ENCODE measurements at places on chromosomes 7 and 10. TPM values are rescaled to one million over a fixed set of nuclear protein-coding genes. Genes with fewer than 3 reads are reported as not detected.

DNA sequence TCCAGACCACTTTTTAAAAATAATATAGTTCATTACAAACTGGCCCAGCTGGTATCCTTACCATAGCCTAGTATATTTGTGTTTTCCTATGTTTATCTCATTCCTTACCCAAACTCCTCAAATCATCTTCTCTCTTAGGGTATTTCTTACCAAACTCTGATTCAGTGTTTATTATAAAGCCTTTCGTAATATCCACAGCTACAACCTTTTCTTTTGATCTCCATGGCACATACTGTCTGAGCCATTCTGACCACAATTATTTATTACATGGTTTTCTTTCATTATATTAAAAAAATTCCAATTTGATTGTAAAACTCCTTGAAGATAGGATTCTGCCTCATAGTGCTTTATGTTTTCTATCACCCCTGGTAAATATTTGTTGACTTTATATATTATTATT is 94.2 kb downstream of the LRMDA start:
- DNase-seq, result no peak

DNA sequence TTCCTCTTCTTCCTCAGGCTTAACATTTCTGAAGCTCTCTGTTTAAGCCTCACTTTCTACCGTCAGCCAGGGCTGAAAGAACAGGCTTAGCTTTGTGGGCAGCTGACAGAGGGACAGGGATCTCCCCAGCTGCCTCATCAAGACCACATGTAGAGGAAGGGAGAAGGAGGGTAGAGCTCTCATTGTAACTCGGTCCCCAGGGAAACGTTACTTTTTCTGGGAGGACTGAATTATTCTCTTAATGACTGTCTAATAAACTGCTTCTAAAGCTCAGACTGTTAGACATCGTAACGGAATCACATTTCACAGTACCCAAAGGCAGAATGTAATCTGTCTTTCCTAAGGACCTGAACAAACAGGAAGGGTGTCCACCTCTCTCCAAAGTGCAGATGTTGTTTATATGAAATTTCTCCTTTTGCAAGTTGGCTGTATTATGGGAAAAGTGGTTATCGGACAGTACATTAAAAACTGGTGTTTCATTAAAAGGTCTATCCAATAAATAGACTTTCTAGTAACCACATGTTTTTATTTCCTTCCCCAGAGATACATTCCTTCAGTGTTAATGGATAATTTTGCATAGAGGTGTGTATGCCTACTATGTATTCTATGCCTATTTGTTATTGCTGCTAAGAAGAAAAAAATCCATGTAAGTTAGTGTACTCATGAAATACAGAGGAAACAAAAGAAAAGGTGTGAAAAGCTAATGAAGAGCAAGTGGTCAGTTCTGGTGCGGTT is 144.2 kb downstream of the CTTNBP2 start:
- no peak for DNase-seq

- DNase-seq, result no peak
Observed at GRCh38 chr10:8544057-8544380, 489.5 kb downstream of the GATA3 start.

- DNase-seq, result no peak
Observed at GRCh38 chr10:13959443-13960359, 371.0 kb downstream of the FRMD4A start.

GRCh38 chr7:101754424-101755159 is 62.8 kb upstream of the CUX1 start:
- no peak for DNase-seq

DNA sequence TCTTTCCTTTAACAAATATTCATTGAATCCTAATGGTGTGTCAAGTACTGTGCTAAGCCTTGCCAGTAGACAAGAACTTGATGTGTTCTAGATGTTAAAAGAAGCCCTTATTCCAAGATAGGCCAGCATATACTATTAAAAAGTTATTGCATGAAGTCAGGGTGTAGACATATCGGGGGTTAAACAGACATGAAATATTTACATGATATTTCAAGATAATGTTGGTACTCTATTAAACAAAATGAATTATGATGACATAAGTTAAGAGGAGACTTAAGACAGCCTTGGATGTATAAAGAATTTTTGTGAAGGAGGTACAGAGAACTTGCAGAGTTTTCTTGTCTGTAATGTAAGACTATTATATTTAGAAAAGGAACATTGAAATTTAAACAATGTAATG is 44.8 kb downstream of the HDAC9 start:
- no peak for DNase-seq

The CFAP58 gene
- 2.0 TPM for total RNA-seq

The ATOH7 gene
- total RNA-seq, result 0.15 TPM

- peak; percentile 73 for DNase-seq
Observed at GRCh38 chr7:6430271-6430940, 17.3 kb downstream of the DAGLB start.
